ENCODE measurements at places on chromosomes 3 and 15.

- no peak for DNase-seq
Measured at GRCh38 chr3:27585429-27585828, 101.2 kb upstream of the SLC4A7 start.

DNA sequence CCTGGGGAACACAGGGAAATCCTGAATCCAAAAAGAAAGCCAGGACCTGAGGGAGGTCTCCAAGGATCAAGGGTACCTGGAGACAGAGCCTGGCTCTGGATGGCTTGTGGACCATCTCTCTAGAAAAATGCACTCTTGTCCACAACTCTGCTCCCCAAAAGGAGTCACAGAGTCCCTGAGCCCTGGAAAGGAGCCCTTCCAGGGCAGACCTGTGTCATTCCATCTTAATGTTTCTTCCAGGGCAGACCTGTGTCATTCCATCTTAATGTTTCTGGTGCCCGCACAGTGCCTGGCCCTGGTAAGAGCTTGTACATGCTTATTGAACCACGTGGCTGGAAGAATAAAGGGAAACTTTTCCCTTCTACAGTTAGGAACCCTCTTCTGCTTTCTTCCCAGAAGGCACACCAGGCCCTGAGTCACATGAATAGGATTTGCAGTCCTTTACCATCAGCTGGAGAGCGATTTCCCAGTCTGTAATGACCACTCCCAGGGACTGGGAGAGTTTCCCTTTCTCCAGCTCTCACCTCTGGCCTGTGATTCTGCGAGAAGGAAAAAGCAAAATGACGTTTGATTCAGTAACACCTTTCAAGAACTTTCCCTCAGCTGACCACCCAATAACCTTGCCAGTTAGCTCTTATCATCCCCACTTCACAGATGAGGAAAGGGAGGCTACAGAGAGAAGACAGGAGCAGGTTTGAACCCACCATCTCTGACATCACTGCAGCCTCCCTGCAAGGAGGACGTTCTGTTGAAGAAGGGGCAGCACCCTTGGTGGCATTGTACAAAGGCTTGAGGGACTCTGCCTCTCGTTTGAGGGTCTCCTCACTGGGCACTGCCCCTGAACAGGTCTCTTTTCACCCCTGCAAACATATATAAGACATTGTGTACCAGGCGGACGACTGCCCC is 35.8 kb upstream of the SLCO2A1 start:
- DNase-seq = no peak

DNA sequence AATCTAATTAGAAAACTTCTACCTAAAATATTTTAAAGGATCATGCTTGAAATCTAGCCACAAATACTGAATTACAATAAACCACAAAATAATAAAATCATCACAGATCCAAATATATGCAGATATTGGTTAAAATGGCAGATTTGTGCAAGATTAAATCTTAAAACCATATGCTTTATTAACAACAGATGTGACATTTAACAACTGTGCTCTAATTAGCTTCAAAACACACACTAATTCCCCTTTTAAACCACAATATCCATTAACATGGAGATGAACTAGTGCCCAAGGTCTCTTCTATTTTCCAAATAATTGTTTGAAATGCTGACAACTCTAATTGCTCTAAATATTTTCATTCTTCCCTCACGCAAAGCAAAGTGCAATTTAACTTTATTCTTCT is 1530.3 kb downstream of the SI start:
- DNase-seq = no peak

GRCh38 chr3:169764312-169764881 is 463 bp downstream of the TERC start:
- DNase-seq = peak; percentile 62

DNA sequence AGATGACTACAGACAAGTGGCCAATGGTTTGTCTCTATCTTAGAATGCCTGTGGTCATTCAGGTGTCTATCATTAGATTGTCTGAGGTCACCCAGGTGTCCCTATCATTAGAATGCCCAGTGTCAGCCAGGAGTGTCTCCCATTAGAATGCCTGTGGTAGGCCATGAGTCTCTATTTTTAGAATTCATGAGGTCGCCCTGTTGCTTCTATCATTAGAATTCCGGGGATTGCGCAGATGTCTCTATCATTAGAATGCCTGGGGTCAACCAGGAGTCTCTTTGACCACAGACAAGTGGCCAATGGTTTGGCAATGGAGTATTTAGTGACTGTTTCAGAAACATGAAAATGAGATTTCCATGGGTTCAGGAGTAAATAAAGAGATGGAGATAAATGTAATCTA is 7.6 kb downstream of the RTP2 start:
- no peak for DNase-seq

- no peak for DNase-seq
Measured at GRCh38 chr15:60970246-60971170, 258.6 kb downstream of the RORA start.

- no peak for DNase-seq
Measured at GRCh38 chr3:193297421-193297820, 56.4 kb downstream of the PLAAT1 start.

DNA sequence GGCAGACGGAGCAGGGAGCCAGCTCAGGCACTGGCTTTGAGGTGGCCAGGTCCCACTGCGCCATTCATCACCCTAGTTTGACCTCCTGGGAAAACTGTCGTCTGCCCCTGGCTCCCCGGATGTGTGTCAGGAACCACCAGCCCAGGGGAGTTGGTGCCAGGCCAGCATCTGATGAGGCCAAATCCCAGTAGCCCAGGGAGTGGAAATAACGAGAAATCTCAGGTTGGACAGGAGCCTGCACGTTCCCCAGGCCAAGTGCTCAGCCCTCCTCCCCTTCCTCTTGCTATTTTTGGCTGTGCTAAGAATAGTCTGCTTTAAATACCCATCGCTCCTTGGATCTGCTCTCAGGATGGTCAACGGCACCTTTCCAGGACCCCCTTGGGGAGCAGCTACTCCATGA is 93.1 kb upstream of the RPL32 start:
- no peak for DNase-seq

GRCh38 chr3:126773783-126774182 is 69.7 kb downstream of the CHCHD6 start:
- no peak for DNase-seq

DNA sequence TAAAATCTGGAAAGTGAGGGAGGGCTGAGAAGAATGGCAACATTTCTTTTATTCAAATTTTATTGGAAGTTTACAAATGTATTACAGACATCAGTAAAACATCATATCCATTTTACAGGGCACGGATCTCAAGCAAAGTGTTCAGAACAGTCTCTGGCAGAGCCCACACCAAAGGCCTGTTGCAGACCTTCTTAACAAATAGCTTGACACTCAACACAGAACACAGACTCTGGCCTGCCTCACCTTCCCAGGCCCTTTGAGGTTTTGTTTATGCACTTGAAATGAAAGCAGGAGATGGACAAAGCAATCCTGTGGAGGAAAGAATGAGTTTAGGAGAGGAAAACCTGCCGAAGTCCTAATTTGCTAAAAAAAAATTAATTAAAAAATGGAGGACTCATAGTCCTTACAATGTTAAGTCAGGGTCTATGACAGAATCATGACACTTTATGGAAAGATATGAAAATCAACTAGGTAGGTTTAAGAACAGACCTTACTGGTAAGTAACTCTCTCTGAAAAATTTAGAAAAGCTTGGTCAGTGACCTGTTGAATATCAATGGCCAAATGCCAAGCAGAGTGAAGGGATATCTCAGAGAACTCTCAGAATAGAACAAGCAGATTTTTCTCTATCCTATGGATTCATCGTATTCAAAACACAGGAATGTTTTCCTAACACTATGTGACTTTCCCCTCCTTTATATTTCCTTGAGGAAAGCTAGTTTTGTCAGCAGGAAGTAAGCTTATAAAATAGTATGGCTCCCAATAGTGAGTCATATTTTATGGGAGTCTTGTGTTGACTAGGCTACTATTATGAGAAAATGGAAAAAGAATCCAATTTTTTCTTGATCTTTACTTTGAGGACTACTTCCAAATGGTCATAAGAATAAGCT is 70.8 kb upstream of the PSMD6 start:
- no peak for DNase-seq

DNA sequence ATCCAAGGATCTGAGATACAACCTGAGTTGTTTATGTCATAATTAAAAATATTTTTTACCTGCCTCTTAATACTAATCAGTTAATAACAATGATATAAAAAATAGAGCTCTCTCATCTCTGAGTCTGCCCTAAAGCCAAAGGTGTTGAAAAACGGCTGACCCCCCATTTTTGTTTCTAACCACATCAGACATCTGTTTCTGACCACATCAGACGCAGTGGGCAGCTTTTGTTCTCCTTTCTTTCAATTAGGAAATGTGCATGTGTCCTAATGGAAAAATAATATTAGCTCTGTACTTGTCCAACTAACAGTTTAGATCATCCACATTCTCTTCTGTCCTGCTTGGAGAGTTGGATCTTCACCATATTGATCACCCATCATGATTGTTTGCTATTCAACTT is 144.6 kb downstream of the SHOX2 start:
- no peak for DNase-seq

GRCh38 chr3:20422391-20422790 is 236.4 kb upstream of the SGO1 start:
- no peak for DNase-seq

GRCh38 chr15:90264671-90265070 is 801 bp upstream of the NGRN start:
- DNase-seq = no peak

- DNase-seq = no peak
Measured at GRCh38 chr3:144424606-144425005, 453.0 kb downstream of the DIPK2A start.

GRCh38 chr3:13072239-13072599 is 1.0 kb downstream of the IQSEC1 start:
- DNase-seq = peak; percentile 43
